ENCODE measurements at places on chromosomes 2 and 18. TPM values are rescaled to one million over a fixed set of nuclear protein-coding genes. Genes with fewer than 3 reads are reported as not detected.
A peak's percentile ranks its signal among the peaks of the same experiment; 100 is the strongest.

GRCh38 chr2:185979546-185980071 is 241.0 kb downstream of the FSIP2 start:
- no peak for DNase-seq

DNA sequence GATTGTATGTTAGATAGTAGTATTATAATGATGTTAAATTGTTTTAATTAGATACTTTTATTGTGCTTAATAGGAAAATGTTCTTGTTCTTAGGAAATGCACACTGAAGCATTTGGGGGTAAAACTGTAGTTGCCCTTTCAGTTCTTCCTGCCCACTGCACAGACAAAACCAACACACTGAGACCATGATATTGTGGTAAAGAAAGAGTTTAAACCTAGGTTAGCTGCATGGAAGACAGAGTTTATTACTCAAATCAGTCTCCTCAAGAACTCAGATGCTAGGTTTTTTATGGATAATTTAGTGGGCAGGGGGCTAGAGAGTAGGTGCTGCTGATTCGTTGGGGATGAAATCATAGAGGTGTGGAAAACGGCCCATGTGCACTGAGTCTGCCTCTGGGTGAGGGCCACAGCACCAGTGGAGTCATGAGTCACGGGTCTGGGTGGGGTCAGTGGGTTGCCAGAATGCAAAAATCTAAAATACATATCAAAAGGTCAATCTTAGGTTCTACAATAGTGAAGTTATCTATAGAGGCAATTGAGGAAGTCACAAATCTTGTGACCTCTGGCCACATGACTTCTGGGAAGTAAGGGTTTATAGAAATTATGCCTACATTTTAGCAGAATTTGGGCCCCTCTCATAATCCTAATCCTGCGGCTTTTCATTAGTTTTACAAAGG is 283.4 kb upstream of the FBXO11 start:
- no peak for DNase-seq

ZNF385B gene
- total RNA-seq = 8.8 TPM

DNA sequence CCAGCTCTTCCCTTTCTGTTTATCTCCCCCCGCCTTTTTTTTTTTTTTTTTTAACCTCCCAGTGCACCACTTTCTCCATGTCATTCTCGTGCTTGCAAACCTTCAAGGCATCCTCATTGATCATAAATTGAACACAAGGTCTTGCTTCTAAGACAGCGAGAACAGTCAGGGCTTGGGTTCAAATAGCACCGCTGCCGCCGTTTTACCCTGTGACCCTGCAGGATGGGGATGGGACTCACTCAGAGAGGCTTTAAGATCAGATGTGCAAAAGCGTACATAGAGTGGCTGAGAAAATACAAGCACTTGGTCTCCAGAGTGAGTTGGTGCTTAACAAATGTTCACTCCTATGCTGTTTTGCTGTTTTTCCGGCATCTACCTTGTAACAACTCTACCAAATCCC is 93.6 kb downstream of the TCF7L1 start:
- no peak for DNase-seq

DNA sequence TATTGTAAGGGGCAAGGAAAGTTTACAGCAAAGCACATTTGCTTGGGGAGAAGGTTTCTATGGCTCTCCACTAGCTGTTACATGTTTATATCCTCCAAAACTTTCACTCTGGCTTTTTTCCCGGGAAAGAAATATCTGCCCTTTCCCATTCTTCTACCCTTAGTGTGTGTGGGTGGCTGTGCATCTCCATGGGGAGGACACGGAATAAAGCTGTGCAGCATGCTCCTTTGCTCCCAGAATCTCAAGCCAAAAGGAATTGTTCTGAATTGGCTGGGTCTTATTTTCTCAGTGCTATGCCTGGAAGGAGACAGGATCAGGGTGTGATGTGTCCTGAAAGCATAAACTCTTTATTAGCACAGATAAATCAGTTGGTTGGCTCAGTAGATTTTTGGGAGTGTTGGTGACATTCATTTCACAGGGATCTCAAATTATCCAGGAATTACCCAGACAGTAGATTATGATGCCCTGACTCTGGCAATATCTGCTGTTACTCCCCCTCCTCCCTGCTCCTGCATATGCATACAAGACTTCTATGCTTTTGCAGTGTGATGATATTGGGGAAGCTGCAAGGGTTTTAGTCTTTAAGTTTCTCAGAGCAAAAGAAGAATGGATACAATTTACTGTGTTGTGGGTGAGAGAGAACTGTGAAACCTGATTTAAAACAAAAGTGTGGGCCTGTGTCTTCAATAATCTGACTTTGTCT is 63.1 kb downstream of the PARD3B start:
- no peak for DNase-seq

CD8A gene
- 3.2 TPM for total RNA-seq

- DNase-seq = no peak
Observed at GRCh38 chr2:14817848-14818247, 185.3 kb downstream of the LRATD1 start.

- DNase-seq = no peak
Observed at GRCh38 chr18:3250237-3251107, 2.9 kb downstream of the MYL12A start.

DNA sequence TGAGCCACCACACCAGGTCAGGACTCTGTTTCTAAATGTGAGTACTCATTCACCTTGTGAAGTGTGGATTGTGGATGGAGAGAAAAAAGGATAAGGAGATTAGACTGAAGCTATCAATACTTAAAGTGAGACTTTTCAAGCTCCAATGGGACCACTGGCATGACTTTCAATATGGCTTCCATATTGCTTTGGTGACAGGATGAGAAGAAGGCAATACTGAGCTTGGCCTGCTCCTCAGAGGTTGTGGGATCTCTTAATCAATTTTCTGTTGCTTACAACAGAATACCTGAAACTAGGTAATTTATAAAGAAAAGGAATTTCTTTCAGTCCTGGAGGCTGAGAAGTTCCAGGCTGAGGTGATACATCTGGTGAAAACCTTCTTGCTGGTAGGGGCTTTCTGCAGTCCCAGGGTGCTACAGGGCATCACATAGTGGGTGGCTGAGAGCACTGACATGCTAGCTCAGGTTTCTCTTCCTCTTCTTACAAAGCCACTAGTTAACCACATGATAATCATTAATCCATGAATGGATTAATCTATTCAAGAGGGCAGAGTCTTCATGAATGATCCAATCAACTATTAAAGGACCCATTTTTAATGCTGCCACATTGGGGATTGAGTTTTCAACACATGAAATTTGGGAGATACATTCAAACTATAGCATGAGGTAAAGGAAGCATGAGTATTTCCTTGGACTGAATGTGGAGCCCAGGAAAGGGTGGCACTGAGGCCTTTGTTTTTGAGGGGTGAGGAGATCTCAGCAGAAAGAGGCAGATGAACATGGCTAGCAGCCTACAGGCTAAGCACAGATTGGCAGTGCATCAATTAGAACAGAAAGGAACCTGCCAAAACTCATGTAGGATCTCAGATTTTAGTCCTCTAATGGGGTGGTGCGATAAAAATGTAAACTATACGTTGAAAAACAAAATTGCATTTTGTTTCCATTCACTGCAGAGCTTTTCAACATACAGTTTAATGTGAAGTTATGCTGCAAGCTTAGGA is 274.5 kb downstream of the PIK3C3 start:
- DNase-seq = no peak

DNA sequence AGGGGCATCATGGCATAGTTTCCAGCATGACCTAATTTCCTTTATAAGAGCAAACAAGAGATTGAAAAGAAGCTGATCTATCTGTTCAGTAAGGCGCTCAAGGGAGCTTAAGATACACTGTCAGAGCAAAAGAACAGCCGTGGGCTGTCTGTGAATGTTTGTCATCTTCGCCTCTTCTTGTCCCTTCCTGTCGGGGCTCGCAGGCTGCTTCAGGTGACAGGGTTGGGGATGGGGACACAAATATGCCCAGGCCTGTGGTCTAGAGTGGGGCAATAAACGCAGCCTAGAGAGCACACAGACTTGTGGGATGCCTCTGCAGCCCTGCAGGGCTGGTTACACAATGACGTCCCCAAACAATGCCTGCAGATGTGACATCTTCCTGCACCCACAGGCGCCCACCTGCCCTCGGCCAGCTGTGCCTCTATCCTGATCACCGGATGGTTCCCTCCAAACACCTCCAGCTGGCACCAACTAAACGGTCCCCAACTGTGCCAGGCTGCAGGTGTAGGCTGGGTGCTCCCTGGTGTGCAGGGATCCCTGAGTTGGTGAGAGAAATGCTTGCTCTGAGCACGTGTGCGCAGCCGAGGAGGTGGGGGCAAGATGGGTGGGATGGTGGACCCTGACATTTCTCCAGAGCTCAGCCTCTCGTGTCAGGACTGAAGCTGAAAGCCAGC is 72.8 kb downstream of the EDAR start:
- DNase-seq = peak; percentile 33

ACTR3 gene
- total RNA-seq = 117 TPM

TBR1 gene
- 0.33 TPM for total RNA-seq

SPDYA gene
- total RNA-seq = 4.2 TPM

- no peak for DNase-seq
Observed at GRCh38 chr2:174740721-174741120, 23.6 kb downstream of the CHRNA1 start.

DNA sequence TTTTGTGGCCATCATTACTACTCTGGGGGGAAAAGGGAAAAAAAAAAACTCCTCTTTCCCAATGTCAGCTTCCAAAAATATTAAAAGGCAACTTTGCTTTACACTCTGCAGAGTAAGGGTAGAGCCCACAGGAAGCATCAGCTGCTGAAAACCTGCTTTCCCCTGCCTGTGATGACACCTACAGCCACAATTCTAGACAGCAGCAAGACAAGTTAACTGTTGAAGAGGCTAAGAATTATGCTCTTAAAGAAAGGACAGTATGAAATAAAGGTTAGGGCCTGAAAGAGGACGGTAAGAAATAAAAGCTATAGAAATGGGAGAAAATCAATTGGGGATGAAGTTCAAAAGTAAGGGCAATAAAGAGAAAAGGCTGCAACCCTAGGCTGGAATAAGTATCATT is 3.0 kb downstream of the PDE11A start:
- no peak for DNase-seq

Data from breast epithelium (tissue), 4 donors.